ENCODE measurements at places on chromosomes 7 and 10.
A peak's percentile ranks its signal among the peaks of the same experiment; 100 is the strongest.

GRCh38 chr10:126420567-126421300 lies 32.5 kb upstream of the ADAM12 start:
- DNase-seq = no peak

- no peak for DNase-seq
Observed at GRCh38 chr7:1858435-1859265, 188.6 kb downstream of the ELFN1 start.

DNA sequence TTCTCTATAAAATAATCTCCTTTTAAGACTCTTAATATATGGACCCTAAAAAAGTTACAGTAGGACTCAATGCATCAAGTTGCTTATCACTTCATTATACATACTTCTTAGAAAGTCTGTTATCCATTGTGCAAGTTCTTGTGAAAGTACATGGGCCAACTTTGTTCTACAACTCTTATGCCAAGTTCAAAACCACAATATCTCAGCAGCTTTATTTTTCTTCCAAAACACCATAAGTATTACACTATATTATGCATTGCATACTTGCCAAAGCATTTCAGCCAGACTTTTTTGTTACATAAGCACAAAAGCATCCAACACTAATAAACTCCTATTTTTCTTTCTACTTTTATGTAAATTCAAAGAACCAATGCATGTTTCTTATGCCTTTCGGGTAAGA lies 94.4 kb downstream of the AHR start:
- no peak for DNase-seq

- no peak for DNase-seq
Observed at GRCh38 chr10:118286051-118286838, 55.9 kb downstream of the FAM204A start.

GRCh38 chr7:44633254-44634186 lies 27.1 kb downstream of the OGDH start:
- no peak for DNase-seq

DNA sequence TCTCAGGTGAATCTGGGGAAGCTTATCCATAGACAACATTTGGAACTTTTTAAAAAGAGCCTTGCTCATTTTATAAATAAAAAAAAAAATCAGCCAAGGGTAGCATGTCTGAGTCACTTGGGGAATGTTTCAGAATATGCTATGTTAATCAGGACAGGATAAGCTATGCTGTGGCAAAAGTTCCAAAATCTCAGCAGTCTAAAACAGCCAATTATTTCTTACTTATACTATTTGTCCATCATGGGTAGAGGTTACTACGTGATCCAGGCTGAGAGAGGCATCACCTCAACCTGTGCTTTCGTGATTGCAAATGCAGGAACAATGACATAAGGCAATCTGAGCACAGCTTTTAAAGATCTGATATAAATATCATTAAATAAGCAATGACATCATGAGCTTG lies 6.5 kb downstream of the SLC13A1 start:
- no peak for DNase-seq

- no peak for DNase-seq
Observed at GRCh38 chr10:76357726-76358415, 926.4 kb downstream of the LRMDA start.

- DNase-seq = no peak
Observed at GRCh38 chr10:112763916-112764520, 186.0 kb upstream of the TCF7L2 start.

DNA sequence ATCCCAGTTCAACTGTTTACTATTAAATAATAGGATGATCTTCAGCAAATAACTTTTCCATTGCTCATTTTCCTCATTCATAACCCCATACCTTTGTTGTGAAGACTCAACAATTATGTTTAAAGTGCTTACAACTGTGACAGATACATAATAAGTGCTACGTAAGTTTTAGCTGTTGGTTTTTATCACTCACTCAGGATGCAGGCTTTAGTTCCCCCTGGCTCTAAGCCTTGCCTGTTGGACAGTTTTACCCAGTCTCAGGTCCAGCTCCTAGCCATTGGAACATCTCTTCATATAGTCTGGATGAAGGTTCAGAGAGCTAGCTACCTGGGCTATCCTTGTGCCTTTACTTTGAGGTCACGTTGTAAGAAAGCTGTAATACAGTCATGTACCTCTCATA lies 353.2 kb downstream of the CRPPA start:
- no peak for DNase-seq

GRCh38 chr10:106992055-106992454 lies 172.5 kb downstream of the SORCS1 start:
- no peak for DNase-seq

DNA sequence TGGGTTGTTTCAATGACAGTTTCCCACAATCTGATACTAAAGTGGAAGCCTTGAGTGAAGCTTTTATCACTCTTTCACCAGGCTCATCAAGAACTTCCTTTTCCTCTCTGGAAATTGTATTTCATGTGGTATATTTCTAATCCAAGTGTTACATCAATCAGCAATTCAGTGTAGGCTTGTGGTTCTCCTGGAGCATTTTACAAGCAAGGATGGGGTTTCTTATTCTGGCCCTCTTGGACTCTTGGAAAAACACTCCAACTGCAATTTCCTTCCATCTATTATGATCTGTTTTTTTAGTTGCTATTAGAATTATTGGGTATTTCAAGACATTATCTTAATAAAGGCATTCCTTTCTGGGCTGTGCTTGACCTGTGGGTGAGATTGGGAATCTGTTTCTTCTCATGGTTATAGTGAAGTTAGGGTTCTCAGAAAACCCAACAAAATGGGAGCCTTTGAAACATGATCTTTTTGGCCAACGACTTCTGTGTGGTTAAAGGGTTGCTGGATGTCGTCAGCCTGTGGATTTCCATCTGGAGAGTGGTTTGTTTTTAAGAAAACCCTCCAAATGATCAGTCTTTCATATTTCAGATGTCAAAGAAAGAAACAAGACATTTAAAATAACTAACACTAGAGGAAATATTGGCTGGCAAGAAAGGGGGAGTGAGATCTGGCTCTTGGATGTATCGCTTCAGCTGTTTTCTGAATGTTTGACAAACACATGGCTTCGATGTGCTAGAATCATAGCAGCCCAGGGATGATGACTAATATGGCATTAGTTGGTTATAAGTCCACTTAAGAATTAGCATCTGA lies 540.2 kb downstream of the LRMDA start:
- no peak for DNase-seq

DNA sequence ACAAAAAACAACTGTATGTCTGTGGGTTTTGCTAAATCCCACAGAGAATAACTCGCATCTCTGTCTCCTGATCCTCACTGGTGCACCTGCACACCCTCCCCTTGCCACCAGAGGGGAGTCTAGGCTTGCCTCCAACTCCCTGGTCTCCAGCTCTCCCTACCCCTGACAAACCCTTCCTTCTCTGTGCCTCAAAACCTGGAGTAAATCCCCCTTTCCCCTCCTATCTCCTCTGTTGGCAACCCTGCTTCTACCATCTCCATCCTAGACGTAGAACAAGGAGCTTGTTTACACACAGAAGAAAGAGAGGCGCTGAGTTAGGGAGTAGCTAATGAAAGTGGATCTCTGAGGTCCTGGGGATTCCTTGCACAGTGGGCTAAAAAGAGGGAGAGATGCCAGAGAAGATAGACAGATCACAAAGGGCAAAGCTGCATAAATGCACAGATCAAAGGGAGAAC lies 6.0 kb downstream of the MBLAC1 start:
- DNase-seq = peak; percentile 38

GRCh38 chr10:132485391-132485790 lies 52.2 kb upstream of the INPP5A start:
- DNase-seq = no peak

All from activated naive CD4-positive, alpha-beta T cell (primary cell).